ENCODE measurements at places on chromosomes 7 and 10. TPM values are rescaled to one million over a fixed set of nuclear protein-coding genes. Genes with fewer than 3 reads are reported as not detected.

GRCh38 chr7:97088364-97088763, 29.1 kb upstream of the SDHAF3 start:
- no peak for DNase-seq

- peak; percentile 47 for DNase-seq
Measured at GRCh38 chr10:89458291-89458690, 43.9 kb downstream of the IFIT5 start.

Gene SVIL
- total RNA-seq: 67.4 TPM

Gene FAM237B
- not detected for total RNA-seq

DNA sequence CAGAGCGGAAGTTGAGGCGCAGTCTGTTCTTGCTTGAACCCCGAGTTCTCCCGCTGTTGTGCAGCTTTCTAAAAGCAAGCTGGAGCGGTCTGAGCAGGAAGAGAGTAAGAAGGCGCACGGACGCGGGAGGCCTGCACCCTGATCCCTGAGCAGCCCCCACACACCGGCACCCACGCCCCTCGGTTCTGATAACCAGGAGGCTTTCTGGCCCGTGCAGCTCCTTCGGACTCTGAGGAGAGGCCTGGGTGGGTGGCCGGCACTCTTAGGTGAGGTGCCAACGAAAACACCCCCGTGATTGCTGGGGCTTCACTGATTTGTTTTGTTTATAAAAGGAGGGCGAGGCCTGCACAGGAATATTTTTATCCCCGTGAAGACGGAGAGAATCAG, 28.9 kb downstream of the AMZ1 start:
- no peak for DNase-seq

All from pulmonary artery endothelial cell (primary cell).